Stimulated activated CD4-positive, alpha-beta T cell treated with anti-CD3 and anti-CD28 coated beads, Interleukin-12 subunit alpha, Interleukin-12 subunit beta, amount 100 ng/mL, for 48 hours (primary cell): ENCODE measurements at places on chromosomes 3 and 15.

DNA sequence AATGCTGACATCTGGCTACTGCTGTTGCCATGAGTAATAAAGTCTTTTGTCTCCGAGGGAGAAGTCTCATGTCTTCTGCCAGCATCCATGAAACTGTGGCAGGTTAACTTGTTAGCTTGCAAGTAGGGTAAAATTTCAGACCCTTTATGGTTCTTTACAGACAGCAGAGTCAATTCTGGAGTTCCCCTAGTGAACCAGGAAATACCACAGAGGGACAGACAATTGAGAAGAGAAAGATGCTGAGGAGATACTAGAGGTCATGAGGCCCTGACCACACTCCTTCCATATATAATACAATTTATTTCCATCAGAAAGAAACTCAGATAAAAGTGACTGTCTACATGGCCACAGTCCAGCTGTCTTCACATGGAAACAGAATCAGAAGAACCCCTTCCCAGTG, 38.1 kb downstream of the NMNAT3 start:
- DNase-seq, result no peak

GRCh38 chr3:118949113-118949760, 85.4 kb downstream of the IGSF11 start:
- DNase-seq, result no peak

GRCh38 chr15:32840507-32841245, 122.9 kb downstream of the GREM1 start:
- no peak for DNase-seq

DNA sequence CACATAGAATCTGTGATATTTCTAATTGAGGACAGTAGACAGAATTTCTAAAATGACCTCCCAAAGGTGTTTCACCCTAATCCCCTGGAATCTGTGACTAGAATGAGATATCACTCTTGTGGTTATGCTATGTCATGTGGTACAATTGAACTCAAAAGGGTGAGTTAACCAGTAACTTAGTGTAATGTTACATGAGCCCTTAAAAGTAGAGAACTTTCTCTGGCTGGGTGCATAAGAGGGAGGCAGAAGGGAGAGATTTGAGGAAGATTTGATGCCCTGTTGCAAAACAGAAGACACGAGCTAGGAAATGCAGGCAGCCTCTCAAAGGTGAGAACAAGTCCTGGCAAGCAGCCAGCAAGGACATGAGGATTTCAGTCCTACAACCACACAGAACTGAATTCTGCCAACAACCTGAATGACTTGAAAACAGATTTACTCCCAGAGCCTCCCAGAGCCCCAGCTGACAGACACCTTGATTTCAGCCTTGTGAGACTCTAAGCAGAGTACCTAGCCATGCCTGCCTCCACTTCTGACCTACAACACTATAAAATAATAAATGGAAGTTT, 160.3 kb downstream of the MTHFS start:
- DNase-seq, result no peak

GRCh38 chr3:135272026-135272669, 477.1 kb downstream of the EPHB1 start:
- no peak for DNase-seq
